ENCODE measurements at places on chromosomes 12 and 14.

GRCh38 chr12:9634177-9634803 lies 26.6 kb upstream of the KLRB1 start:
- DNase-seq = peak; percentile 16

- no peak for DNase-seq
Observed at GRCh38 chr12:107179871-107180270, 86.5 kb upstream of the CRY1 start.

DNA sequence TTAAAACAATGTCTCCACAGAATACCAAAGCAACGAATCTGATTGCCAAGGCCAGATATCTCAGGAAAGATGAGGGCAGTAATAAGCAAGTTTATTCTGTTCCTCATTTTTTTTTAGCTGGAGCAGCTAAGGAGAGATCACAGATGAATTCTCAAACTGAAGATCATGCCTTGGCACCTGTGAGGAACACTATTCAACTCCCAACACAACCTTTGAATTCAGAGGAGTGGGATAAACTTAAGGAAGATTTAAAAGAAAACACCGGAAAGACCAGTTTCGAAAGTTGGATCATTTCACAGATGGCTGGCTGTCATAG lies 994 bp downstream of the PRORP start:
- DNase-seq = no peak

- DNase-seq = no peak
Observed at GRCh38 chr14:55743551-55743950, 163.5 kb downstream of the KTN1 start.

DNA sequence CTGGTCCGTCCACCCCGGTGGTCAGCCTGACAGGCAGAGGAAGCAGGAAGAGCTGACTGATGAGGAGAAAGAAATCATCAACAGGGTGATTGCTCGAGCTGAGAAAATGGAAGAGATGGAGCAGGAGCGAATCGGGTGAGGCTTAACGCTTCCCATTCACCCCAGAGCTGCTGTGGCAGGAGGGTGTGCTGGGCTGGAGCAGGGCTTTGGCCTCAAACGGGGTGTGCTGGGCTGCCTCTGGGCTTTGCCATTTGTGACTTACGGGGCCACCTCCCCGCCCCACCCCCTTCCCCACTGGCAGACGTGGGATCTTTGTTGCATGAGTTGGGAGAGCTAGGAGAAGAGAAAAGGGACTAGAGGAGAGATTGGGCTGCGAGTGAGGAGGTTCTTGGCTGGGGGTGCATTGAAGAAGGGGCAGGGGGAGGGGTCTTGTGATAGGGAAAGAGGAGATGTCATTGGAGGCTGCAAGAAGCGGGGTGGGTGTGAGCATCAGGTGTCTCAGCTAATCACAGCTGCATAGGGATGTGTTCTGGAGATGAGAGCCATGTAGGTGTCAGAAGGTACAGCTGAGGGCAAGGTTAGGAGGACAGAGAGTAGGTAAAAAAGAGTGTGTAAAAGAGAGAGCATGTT lies 56.3 kb downstream of the RPH3A start:
- DNase-seq = no peak

All from AG09309 (cell line).